ENCODE measurements at places on chromosomes 3 and 15.

GRCh38 chr3:32383136-32383711 lies 8.4 kb upstream of the CMTM7 start:
- DNase-seq, result no peak

DNA sequence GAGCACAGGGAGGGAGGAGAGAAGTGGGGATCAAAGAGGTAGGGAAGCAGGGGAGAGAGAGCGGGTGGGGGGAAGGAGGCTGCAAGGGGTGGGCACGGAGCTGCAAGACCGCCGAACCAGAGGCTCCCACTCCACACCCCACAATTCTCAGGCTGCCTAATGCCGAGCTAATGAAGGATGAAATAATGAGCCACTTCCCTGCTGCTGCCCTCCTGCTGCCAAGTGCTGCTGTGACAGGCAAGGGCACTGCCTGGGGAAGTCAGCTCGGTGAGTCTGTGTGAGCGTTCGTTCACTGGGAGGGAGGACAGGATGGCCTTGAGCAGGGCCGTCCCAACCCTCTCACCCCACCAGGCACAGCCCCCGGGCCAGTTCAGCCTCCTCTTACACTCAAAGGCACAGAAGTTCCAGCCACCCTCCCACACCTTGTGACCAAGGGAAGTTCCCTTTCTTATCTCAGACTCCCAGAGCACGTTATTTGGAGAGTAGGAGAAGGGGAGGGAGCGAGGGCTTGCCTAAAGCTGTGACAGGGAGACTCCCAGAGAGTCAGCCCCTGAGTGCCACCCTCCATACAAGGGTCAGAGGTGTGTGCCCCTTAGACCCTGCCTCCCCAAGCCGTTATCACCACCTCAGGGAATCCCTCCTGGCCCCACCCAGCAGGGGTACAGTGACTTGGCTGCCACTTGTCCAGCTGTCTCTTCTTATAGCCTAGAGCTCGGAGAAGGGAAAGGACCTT lies 12.4 kb downstream of the GLYCTK start:
- DNase-seq, result peak; percentile 58

DNA sequence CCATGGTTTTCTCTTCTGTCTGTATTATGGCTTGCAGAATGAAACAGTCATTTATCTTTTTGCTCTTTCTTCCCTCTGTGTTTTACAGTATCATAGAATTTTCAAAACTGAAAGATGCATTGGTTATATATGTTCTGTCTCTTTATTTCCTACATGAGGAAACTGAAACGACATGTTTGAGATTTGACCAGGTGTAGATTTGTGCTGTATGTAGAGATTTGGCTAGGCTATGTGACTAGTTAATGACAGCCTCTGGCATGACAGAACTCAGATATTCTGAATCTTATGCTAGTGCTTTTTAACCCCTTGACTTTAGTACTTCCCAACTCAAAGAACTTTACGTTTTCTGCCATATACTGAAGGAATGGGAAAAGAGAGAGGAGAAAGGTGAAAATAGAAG lies 151.0 kb downstream of the TCF12 start:
- DNase-seq, result no peak

GRCh38 chr3:111715911-111716523 lies 120.9 kb upstream of the ZBED2 start:
- peak; percentile 45 for DNase-seq

GRCh38 chr15:70575231-70576226 lies 187.8 kb downstream of the UACA start:
- DNase-seq, result no peak

GRCh38 chr15:51172193-51172592 lies 77.5 kb upstream of the TNFAIP8L3 start:
- DNase-seq, result no peak

DNA sequence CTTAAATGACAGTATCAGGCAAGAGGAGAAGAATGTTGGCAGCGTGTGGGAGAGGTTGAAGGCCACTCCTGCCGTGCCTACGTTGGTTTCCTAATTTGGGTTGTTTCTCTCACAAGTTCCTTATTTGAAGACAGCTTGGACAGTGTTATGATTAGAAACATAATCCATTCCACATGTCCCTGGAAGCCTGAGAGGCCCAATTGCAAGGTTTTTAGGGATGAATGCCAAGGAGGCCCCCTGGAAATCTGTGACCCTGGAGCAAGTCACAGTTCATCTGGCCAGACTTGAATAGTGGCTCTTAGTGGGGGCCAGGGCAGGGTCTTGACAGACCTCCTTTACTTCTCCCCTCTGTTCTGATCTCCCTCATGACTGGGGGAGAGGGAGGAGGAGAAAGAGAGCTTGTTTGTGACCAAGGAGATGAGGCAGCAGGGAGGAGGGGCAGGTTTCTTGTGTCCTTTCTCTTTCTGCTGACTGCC lies 584.4 kb upstream of the TBL1XR1 start:
- peak; percentile 76 for DNase-seq

DNA sequence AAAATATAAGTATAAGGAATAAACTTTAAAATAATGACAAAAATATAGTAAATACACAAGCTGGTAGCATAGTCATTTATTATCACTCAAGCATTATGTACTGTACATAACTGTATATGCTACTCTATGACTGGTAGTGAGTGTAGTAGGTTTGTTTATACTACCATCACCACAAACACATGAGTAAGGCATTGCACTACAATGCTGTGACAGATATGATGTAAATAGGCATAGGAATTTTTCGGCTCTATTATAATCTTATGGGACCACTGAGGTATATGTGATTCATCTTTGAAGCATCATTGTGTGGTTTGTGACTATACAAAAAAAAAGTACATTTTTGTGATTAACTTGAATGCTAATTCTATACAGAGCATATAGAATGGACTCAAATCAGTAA lies 35.3 kb upstream of the FBN1 start:
- DNase-seq, result no peak

DNA sequence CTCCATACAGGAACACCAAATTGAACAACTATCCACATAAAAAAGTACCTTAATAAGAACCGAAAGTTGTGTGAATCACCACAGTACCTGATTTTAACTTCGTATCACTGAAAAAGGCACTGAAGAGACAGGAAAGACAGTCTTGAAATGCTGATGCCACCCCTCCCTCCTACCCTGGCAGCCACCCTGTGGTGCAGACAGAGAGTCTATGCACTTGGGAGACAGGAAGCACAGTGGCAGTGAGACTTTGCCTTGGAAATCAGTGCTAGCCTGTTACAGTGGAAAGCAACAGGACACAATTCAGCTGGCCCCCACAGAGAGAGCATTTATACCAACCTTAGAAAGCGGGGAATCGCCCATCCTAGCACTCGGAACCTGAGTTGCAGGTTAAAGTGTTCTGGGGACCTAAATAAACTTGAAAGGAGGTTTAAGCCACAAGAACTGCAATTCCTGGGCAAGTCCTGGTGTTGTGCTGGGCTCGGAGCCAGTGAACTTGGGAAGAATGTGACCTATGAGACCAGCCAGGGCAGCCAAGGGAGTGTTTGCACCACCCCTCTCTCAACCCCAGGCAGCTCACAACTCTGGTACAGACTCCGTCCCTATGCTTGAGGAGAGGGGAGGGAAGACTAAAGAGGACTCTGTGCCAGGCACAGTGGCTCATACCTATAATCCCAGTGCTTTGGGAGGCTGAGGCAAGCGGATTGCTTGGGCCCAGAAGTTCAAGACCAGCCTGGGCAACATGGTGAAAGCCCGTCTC lies 240.1 kb downstream of the ISL2 start:
- DNase-seq, result peak; percentile 91

DNA sequence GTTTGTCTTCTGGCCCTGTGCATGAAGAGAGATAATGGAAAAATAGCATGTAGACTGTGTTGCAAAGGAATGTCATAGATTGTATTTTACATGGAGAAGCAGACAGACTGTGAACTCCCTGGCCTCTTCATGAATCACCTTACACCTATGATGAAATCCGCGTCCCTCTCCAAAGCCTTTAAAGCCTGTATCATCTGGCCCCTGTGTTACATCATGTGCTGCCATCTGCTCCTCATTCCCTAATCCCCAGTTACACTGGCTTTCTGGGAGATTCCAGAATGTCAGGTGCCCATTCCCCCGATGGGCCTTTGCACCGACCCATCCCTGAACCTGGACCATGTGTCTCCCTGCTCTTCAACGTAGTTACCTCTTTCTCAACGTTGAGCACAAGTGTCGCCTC lies 190.8 kb downstream of the ADAMTSL3 start:
- no peak for DNase-seq

GRCh38 chr3:57059411-57059810 lies 1.1 kb upstream of the SPATA12 start:
- DNase-seq, result no peak

- no peak for DNase-seq
Observed at GRCh38 chr3:171525437-171525836, 65.2 kb upstream of the TNIK start.

DNA sequence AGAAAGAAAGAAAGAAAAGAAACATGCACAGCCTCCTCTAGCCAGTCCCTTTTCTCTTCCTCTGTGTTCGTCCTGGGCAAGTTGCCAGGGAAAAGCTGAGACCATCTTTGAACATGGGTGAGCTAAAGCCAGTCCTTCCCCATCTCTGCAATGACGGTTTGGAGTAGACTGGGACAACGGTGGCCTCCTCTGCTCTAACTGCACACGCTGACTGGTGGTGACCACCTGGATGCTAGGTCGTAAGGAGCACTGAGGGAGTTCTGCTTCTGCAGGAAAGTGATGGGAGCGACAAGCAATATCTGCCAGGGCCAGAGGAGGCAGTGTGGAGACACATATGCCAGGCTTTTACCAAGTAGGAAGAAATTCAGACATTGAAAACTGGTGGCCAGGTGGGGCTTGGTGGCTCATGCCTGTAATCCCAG lies 111.7 kb downstream of the NUP210 start:
- no peak for DNase-seq

- no peak for DNase-seq
Observed at GRCh38 chr3:172087198-172087597, 47.8 kb downstream of the FNDC3B start.

- DNase-seq, result peak; percentile 29
Observed at GRCh38 chr3:99836681-99837080, 19.0 kb downstream of the CMSS1 start.

DNA sequence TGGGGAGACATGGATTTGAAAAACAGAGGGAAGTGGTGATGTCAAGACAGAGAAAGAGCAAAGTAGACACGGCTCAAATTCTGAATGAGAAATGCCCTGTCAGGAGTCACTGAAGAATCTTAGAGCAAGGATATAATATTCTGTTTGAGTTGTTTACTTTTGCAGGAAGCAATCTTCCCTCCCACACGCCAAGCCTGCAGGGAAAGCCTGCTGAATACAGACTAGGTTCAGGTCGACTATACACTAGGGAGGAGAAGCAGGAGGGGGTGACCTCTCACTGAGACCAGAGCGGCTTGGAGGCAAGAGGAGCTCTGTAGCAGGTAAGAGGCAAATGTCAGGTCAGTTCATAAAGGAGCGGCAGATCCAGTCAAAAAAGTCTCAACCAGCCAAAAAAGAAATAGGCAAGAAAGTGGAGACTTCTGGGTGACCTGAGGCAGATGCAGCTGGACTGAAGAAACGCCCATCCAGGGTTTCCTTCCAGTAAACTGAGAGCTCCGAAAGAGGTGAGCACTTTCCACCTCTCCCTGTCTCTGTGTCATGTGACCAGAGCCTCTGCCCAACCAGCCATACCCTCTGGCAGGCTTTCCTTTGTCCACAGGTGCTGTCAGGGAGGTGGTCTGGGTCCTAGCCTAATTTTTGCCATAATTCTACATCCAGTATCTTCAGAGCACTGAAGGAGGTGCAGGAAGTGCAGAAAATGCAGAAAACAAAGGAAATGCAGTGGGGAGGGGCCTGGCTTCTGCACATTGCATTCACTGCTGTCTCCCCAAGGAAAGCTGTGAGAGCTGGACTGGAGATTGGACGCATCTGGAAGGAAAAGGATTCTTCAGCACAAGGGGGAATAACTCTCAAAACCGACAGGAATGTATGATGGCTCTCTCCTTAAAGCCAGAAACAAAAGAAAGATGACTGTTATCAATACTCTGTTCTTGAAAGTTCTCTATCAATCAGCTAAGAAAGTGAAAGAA lies 37.8 kb upstream of the CTXND1 start:
- DNase-seq, result no peak

- DNase-seq, result no peak
Observed at GRCh38 chr15:85457392-85457968, 77.1 kb downstream of the AKAP13 start.

DNA sequence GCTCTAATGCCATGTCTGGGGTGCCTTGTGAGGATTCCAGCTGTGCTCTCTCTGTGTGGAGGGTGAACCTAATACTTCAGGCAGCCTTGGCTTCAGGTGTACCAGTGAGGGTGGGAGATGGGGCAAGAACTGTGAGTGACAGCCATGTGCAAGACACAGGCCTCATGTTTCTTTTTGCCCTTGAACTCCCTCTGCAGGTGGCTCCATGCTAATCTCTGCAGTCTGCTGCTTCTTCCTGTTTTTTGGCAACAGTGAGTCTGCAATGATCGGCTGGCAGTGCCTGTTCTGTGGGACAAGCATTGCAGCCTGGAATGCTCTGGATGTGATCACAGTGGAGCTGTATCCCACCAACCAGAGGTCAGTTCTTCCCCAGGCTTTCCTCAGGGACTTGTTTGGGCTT lies 189.3 kb downstream of the SV2B start:
- no peak for DNase-seq

GRCh38 chr3:65658401-65658800 lies 380.3 kb downstream of the MAGI1 start:
- DNase-seq, result no peak

DNA sequence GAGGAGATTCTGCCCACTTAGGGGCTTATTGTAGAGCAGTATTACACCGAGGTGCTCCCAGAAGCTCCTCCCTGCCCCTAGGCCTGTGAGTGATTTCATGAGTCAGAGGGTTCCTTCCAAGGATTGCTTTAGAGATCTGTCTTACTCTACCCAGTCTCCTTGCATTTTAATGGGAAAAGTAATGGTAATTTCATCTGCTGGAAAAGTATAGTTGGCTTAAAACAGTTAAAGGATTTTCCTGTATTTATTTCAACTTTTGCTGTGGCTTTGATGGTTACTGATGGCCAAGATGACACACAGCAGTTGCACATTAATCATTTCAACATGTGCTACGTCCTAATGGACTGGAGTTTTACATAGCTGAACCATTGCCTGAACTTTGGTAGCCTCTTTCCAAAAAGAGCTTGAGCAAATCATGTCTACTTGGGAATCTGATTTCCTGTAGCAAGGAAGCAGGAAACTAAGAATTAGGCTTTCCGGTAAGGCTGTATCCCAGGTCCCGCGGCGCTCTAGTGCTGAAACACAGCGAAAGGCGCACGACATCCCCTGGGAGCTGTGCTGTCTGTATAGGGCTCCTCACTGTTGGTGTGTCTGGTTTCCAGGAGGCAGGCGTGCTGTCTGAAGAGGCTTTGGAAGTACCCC lies 9.2 kb upstream of the PGPEP1L start:
- peak; percentile 44 for DNase-seq

GRCh38 chr3:152309031-152309430 lies 40.3 kb downstream of the MBNL1 start:
- no peak for DNase-seq

DNA sequence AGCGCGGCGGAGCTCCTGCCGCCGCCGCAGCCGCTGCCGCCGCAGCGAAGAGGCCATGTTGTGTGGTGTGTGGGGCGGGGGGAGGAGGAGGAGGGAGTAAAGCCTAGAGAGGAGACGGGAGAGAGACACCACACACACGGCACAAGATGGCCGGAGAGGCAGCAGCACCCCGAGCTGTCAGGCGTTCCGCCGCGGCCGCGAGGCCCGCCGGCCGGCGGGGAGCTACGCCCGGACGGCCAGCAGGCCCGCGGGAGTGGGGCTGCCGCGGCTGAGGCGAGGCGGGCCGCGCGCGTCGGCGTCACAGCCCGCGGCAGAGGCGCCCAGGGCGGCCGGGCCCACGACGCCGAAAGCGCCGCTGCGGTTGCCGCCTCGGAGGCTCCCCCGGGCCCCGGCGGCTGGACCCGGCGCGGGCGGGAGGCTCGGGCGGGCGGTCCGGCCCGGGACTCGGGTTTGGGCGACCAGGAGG lies 17.4 kb upstream of the CHD2 start:
- DNase-seq, result no peak

- DNase-seq, result no peak
Observed at GRCh38 chr3:3648988-3649679, 150.1 kb upstream of the LRRN1 start.
